ENCODE measurements at places on chromosomes 1 and 21. TPM values are rescaled to one million over a fixed set of nuclear protein-coding genes. Genes with fewer than 3 reads are reported as not detected.

DNA sequence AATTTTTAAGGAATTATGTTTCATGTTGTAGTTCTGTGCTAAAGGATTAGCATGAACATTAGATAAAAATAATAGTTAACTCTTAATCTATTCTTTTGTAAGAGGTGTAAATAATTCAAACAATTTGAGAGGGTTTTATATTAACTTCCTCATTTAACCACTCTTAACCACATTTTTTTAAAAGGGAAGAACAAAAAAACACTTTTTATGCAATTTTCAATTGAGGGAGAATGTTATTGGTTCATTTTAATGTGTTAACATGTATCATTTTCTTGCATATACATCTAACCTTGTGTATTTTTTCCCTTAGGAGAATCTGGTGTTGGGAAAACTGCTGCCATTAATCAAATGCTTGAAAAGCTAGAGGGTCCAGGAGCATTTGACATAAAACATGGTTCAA is 169.0 kb downstream of the LBR start:
- DNase-seq, result no peak

DNA sequence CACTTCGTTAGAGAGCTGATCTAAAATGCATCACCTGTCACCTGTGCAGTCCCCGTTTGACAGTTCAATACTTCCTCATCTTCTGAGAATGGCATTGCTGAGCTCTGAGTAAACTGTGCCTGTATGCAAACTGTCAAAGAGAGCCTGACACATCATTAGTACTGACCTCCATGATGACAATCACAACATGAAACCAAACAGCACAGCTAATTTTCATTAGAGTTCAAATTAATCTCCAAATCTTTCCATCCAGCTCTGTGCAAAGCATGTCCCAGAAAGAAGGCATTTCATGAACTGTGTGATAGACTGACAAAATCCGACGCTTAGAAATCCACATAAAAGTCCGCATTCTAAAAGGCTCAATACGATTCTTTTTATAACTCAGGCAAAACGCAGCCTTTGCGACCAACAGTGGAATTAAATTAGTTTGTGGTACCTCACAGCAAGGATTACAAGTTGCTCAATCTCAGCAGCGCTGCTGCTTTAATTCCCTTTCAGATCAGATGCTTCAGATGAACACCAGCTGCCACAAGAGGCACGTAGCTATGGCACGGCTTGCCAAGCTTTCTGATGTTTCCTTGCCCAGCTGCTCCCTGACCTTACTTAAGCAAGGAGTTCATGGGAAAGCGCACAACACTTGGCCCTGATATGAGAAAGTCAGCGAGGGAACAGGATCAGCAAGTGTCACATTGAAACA is 765.5 kb upstream of the PRMT6 start:
- no peak for DNase-seq

GRCh38 chr1:246748867-246749266 is 24.7 kb downstream of the SCCPDH start:
- DNase-seq, result no peak

DNA sequence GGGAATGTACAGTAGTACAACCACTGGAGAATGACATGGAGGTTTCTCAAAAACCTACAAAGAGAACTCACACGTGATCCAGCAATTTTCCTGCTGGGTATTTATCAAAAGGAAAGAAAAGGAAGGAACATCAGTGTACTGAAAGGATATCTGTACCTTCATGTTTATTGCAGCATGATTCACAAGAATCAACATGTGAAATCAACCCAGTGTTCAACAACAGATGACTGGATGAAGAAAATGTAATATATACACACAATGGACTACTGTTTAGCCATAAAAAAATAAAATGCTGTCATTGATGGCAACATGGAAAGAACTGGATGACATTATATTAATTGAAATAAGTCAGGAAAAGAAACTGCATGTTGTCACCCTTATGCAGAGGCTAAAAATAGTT is 19.0 kb upstream of the CYP4A11 start:
- no peak for DNase-seq

DNA sequence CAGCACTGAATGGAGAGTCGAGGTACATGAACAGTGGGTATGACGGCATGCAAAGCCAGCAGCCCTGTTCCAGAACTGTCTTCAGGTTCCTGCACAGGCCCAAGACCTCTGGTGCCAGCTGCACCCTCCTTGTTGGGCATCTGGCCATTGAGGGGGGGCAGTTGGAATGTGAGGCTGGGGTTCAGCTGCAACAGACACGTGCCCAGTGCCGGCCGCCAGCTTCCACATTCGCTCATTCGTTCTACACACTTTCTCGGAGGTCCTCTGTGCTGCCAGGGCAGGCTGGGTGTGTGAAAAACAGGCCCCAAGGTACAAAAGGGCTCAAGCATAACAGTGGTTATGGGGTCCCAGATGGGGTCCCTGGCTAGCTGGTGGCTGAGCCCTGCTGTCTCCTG is 37.9 kb upstream of the SLC19A1 start:
- DNase-seq, result no peak

GRCh38 chr1:201528631-201529252 is 10.2 kb upstream of the NAV1 start:
- no peak for DNase-seq

- DNase-seq, result peak; percentile 29
Measured at GRCh38 chr1:44784094-44785028, 3.6 kb downstream of the BEST4 start.

DNA sequence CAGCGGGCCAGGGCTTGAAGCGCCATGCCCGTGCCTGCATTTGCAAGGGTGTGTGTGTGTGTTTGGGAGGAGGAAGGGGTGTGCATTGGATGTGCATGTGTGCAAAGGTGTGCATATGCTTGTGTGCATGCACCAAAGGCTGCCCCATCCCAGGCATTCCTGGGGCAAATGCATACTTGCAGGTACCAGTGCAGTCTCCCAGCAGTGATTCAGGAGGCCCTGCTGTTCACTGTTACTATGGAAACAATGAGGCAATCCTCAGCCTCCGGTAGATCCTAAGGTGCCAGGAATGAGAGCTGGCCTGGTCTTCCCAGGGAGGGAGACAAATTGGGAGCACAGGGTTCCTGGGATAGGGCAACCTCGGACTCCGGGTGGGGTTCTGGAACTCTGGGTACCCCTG is 7.5 kb upstream of the FNDC5 start:
- no peak for DNase-seq

DNA sequence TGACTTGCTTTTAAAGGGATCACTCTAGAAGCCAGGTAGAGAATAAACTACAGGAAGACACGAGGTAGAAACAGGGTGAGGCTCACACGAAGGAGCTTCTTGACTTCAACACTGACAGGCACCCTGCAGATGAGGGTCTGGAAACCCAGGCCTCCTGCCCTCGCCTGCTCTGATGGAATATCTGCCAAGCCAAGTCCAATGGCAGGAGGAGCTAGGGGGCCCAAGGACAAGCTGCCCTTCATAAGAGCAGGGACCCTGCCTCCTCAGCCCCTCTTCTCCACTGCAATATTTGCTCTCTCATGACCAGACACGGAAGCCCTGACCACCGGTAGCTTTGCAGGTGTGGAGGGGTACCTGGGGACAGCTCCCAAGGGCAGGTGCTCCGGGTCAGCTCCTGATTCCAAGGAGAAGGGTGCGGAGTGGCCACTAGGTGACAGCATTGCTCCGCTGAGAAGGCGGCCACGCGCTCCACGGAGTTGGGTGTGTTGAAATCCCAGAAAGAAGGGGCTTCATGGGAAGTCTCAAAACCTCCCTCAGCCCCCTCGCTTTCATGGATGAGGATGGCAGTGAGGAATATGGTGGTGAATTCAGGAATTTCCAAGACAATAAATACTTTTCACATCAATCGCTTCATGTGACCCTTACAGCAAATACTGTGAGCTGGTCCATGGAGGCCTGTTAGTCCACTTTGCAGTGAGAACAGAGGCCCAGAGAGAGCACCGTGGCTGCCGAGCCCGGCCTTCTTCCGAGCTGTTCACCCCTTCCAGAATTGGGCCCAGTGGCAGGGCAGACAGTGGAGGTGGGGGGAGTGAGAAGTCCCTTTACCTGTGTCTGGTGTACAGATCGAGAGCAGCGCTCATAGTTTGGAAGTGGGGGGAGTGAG is 33.2 kb upstream of the PAX7 start:
- peak; percentile 31 for DNase-seq

- no peak for DNase-seq
Measured at GRCh38 chr1:108749081-108749480, 2.6 kb downstream of the STXBP3 start.

GRCh38 chr1:226054519-226055327 is 7.8 kb upstream of the H3-3A start:
- no peak for DNase-seq

DNA sequence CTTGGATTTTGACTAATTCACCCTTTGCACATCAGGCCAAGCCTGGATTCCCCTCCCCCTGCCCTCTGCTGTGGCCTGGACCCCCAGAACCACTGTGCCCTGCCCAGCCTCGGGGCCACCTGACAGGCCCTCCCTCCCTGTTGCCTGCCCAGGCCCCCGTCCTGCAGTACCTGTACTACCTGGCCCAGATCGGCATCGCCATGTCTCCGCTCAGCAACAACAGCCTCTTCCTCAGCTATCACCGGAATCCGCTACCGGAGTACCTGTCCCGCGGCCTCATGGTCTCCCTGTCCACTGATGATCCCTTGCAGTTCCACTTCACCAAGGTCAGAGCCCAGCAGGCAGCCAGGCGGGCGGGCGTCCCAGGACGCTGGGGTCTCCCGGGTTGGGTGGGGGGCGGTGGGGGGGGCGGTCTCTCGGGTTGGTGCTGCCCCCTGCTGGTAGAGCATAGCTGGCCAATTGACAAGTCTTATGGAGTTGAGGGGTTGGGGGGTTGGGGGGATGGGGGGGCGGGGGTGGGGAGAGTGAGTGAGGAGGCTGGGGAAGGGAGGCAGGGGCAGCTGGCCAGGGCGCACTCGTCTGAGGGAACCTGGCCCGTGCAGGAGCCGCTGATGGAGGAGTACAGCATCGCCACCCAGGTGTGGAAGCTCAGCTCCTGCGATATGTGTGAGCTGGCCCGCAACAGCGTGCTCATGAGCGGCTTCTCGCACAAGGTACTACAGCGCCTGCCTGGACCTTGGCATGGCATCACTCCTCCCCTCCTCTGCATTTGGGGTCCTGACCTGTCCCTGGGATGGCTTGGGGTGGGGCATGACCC is 10.7 kb downstream of the AMPD2 start:
- no peak for DNase-seq

DNA sequence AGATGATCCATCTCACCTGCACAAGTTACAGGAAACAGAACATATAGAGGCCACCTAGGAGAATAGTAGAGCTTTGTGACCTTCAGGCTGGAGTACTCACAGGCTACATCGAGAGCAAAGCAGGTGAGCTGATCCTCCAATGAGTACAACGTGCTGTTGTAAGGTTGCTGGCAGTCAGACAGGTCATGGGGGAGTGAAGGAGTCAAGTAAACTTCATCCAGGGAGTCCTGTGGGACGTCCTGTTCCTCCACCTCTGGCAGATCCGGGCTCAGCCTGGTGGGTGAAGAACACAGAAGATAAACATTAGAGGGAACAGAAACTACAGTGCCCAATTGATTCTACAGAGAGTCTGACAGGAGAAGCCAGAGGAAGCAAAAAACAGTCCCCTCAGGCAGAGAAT is 62.5 kb downstream of the PRKAB2 start:
- no peak for DNase-seq

- DNase-seq, result no peak
Measured at GRCh38 chr1:15714406-15715136, 21.5 kb upstream of the SLC25A34 start.

DNA sequence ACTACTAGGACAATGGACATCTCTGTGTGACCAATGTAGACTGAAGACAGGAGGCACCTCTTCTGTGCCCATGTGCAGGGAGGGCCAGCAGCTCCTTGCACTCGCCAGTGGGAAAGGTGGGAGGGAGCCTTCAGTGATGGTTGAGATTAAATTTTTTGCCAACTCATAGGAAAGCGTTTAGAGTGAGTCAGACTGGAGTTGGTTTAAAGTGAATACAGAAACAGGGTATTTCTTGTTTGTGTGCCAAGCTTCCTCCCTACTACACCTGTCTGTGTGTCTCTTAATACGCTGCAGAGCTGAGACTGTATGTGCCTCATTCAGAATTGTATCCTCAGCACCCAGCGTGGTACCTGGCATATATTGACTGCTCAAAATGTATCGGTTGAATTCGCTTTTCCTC is 13.5 kb upstream of the COL16A1 start:
- no peak for DNase-seq

- no peak for DNase-seq
Measured at GRCh38 chr1:175918364-175918801, 175.0 kb upstream of the TNR start.

GRCh38 chr21:22691658-22692057 is 1693.4 kb downstream of the NCAM2 start:
- DNase-seq, result no peak

- no peak for DNase-seq
Measured at GRCh38 chr1:112253366-112253765, 142.6 kb upstream of the CTTNBP2NL start.

DNA sequence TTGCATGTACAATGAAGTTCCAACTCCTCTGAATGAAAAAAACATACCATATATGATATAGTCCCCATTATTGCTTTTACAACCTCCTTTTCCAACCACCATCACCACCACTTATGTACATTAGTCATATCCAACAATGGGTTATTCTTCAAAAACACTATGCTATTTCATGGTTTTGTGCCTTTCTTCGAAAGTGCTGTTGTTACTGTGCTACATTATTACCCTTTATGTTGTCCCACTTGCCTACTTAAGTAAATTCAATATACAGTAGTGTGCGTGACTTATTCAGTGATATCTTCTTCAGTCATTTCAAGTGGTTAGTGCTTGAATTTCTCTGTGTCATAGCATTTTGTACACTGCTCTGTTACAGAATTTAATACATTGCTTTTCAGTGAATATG is 105.3 kb downstream of the ASH1L start:
- no peak for DNase-seq

- DNase-seq, result no peak
Measured at GRCh38 chr1:8831340-8831739, 13.9 kb upstream of the RERE start.

- no peak for DNase-seq
Measured at GRCh38 chr1:37609002-37609401, 13.3 kb upstream of the GNL2 start.

- no peak for DNase-seq
Measured at GRCh38 chr21:18129526-18129925, 115.1 kb upstream of the CHODL start.

GRCh38 chr21:18772404-18772803 is 368.8 kb upstream of the TMPRSS15 start:
- DNase-seq, result no peak

- no peak for DNase-seq
Measured at GRCh38 chr1:80534606-80535360, 1266.0 kb upstream of the ADGRL2 start.

DNA sequence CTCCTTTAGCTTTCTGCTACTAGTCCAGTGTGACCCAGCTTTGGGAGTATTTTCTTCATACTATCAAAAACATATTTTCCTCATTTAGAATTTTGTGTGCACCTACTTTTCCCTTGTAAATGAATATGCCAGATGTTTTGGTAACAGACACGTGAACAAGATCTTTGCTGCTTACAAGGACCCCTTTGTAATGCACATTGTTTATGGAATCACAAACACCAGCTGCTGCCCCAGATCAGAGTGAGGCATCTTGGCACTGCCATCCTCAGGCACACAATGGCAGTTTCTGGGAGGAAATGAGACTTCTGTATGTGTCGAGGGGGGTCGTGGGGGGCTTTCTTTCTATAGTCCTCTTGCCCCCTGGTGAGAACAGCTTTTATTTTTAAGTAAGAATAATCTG is 115.7 kb downstream of the RGL1 start:
- no peak for DNase-seq

Gene SYDE2
- total RNA-seq, result 5.2 TPM

Gene OR2L8
- total RNA-seq, result 0.69 TPM

Gene C1orf216
- 8.5 TPM for total RNA-seq

Gene NIT1
- 50.5 TPM for total RNA-seq

Gene CLCNKA
- total RNA-seq, result not detected

Gene FAM72D
- not detected for total RNA-seq

Gene AMY1A
- not detected for total RNA-seq

All from CD4-positive, alpha-beta memory T cell (primary cell).